ENCODE measurements at places on chromosomes 2 and 18. TPM values are rescaled to one million over a fixed set of nuclear protein-coding genes. Genes with fewer than 3 reads are reported as not detected.

- peak; percentile 36 for DNase-seq
Observed at GRCh38 chr2:221434142-221434541, 138.0 kb downstream of the EPHA4 start.

GRCh38 chr2:39119732-39120520 is 925 bp downstream of the SOS1 start:
- peak; percentile 55 for DNase-seq

- peak; percentile 34 for DNase-seq
Observed at GRCh38 chr2:181656450-181657291, at the start of gene CERKL. Gene CERKL, minus strand, starts transcription at chr2:181657105. Its CDS starts 99 bp downstream, at chr2:181657006.

- DNase-seq, result no peak
Observed at GRCh38 chr2:173357346-173357745, 2.7 kb downstream of the CDCA7 start.

- no peak for DNase-seq
Observed at GRCh38 chr2:32756074-32756727, 128.4 kb downstream of the TTC27 start.

DNA sequence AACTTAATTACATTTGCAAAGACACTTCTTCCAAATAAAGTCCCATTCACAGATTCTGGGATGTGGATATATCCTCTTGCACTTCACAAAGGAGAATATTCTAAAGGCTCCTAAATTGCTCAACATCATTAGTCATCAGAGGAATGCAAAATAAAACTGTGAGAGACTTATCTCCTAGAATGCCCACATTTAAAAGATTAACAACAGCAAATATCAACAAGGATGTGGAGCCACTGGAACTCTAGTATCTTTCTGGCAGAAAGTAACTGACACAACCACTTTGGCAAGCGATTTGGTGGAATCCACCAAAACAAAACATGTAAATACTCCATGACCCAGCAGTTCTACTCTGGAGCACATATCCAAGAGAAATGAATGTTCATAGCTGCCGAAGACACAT is 4.6 kb downstream of the NEU2 start:
- DNase-seq, result peak; percentile 44

DNA sequence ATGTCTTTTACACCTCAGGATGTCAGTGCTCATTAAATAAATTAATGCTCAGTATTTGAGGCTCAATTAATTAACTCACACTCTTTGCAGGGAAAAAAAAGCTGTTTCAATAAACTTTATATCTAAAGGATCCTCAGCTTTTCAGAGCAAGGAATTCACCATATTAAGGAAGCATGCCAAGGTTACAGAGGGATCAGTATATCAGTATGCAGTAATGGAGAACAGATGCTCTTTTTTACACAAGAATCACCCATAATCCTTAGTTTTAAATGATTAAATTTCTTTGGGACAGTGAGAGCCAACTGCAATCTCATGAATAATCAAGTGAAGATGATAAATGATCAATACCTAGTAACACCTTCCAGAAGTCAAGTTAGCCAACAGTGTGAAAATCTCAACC is 14.9 kb upstream of the LCT start:
- DNase-seq, result no peak

- DNase-seq, result no peak
Observed at GRCh38 chr18:69584429-69584828, 183.7 kb downstream of the DOK6 start.

DNA sequence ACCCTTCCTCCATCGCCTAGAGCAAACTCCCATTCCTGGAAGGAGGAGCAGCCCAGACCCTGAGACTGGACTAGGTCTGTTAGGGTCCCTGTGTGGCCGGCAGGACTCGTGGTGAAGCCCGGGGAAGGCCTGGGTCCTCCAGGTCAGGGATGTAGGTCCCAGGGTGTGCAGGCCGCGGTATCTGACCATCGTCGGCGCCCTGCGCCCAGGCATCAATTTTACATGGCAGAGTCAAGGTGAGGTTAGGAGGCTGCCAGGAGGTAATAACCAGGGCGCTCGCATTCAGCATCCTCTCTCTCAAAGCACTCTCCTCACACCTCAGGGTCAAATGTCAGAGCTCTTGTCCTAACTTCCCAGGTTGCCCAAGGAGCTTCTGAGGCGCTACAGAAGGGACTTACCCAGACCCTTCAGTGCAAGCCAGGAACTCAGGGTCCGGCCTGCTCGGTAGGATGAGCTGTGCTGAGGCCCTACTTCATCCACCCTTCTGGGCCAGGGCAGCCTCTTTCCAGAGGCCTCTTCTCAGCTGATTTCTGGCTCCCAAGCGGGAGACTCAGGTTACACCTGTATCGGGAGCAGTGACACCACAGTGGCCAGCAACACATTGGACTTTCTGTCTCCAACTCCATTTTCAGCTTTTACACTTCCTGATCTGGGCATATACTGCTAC is 628 bp downstream of the SH2D6 start:
- DNase-seq, result no peak

PAX3 gene
- polyA plus RNA-seq, result not detected

MC4R gene
- not detected for polyA plus RNA-seq

NDUFS1 gene
- polyA plus RNA-seq, result 118 TPM

CERKL gene
- 0.03 TPM for polyA plus RNA-seq

SCN1A gene
- polyA plus RNA-seq, result not detected

All from fibroblast of lung (primary cell).